Activated CD4-positive, alpha-beta T cell treated with anti-CD3 and anti-CD28 coated beads for 36 hours (primary cell): ENCODE measurements at places on chromosomes 7 and 10.
A peak's percentile ranks its signal among the peaks of the same experiment; 100 is the strongest.

DNA sequence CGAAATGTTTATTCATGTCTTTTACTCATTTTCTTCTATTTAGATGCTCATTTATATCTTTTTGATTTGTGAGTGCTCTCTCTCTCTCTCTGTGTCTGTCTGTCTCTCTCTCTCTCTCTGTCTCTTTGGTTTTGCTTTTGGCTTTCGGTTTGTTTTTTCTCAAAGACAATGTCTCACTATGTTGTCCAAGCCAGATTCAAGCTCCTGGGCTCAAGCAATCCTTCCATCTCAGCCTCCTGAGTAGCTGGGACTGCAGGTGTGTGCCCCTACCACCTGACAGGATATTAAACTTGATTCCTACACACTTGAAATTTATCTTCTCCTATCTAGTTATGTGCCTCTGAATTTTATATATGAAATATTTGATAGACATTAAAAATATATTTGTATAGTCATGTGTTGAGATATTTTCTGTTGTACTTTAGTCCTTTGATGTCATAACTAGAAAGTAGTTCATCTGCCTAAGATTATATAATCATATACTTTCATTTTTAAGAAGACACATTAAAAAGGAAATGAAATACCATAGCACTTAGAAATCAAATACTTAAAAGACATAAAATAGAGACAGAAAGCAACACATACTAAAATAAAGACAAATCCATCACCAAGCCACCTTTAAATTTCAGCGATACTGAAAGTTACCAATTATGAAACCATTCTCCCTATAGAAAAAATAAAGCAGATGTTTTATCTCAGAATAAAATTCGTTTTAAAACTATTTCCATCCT, 68.1 kb upstream of the SFMBT2 start:
- DNase-seq: no peak

GRCh38 chr10:21927631-21928353, 75.7 kb downstream of the DNAJC1 start:
- no peak for DNase-seq

DNA sequence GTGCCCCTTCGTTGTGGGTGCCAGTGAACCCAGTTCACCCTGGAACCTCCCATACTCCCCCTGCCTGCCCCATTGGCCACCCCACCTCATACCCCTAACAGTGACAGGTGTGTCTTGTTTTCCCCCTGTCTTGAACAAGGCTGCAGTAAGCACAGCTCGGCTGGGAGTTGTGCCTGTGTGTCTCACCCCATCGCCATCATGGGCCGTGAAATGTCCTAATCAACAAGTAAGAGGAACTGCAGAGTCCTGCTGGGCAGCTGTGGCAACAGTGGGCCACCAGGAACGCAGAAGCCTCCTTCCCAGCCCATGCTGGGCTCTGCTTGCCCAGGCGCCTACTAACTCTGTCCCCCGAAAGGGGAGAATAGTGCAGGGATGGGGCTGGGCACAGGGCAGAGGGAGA, 91.6 kb downstream of the C10orf105 start:
- DNase-seq: no peak

DNA sequence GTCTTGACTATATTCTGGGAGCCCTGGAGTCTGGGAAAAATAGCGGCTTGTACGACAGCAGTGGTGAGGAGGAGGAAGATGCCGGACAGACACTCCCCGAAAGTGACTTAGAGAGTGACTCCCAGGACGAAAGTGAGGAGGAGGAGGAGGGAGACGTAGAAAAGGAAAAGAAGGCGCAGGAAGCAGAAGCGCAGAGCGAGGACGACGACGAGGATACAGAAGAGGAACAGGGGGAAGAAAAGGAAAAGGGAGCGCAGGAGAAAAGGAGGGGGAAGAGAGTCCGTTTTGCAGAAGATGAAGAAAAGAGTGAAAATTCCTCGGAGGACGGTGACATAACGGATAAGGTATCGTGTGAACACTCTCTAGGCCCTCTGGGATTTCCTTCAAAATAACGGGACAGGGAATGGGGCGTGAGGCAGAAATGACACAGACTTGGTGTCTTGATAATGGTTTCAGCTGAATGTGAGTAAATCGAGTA, 908 bp downstream of the NOM1 start:
- no peak for DNase-seq

DNA sequence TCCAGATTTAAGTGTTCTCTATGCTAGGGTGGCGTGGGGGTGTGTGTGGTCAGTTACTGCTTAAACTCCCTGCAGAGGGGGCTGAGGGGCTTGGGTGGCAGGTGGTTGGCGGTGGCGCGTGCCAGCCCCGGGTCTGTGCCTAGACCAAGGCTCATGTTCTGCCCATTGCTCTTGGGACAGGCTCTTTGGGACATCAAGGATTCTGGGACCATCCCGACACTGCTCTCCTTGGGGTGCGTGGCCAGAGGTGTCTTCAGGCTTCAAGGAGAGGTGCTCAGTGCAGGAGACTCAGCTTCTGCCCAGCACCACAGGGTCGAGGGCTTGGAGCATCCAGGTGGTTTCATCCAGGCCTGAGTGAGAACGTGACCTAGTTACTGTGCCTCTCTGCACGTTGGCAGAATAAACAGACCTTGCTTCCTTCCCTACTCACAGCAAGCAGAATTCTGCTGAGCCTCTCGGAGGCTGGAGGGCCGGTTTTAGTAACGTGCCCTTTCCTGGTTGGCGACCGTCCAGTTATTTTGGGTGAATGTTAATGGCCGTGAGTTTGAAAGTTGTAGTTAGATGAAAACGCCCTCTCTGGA, 39.9 kb downstream of the CAMK1D start:
- no peak for DNase-seq

- peak; percentile 25 for DNase-seq
Observed at GRCh38 chr7:38105874-38106483, 72.1 kb upstream of the STARD3NL start.

DNA sequence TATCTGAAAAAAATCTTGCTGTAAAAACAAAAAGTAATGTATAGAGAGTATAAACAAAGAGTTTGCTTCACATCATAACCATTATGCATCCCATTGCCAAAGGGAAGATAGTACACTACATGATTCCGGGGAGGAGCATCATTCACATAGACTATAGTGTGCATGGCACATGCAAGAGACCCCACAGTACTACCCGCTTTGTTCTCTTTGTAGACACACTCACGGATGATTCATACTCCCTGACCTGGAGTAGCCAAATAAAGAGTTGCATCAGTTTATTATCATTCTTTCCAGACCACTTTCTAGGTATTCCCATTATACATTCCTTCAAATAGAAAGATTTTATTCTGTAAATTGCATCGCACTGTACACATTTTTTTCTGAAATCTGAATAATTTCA, 356.9 kb downstream of the PCDH15 start:
- DNase-seq: no peak

DNA sequence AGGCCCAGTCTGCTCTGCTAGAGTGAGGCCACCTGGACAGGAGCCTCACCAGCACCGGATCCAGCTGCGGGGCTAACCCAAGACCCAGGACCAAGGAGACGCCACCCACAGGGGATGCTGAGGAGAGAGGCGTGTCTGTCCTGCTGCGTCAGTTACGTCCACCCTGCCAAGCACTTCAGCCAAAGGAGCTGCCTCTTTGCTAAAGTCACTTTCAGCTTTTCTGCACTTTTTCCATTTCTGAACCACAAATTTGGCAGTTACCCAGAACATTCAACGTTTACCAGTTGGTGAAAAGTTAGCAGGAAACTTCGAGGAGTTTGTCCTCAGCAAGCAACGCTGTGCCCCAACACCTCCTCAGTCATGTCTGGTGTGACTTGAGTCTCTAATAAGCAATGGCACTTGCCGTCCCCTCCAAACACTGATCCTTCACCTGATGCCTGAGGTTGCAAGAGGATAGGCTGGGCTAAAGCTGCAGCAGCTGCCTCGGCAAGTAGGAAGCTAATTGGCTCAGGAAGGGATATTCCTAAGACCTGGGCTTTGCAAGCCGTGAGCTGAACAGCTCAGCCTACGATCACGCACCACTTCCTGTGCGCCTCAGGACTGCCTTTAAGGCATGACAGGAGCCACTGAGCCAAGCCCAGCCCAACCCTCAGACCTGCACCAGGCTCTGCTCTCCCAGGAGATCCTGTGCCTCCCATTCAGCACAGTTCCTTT, 40.1 kb downstream of the KCNH2 start:
- DNase-seq: peak; percentile 67

- no peak for DNase-seq
Observed at GRCh38 chr7:1610013-1610677, 40.3 kb upstream of the PSMG3 start.

- no peak for DNase-seq
Observed at GRCh38 chr10:86829472-86829871, 73.1 kb downstream of the BMPR1A start.

GRCh38 chr7:44974549-44974948, 4.3 kb downstream of the MYO1G start:
- peak; percentile 9 for DNase-seq

GRCh38 chr7:12316925-12317324, 86.7 kb downstream of the VWDE start:
- DNase-seq: no peak

DNA sequence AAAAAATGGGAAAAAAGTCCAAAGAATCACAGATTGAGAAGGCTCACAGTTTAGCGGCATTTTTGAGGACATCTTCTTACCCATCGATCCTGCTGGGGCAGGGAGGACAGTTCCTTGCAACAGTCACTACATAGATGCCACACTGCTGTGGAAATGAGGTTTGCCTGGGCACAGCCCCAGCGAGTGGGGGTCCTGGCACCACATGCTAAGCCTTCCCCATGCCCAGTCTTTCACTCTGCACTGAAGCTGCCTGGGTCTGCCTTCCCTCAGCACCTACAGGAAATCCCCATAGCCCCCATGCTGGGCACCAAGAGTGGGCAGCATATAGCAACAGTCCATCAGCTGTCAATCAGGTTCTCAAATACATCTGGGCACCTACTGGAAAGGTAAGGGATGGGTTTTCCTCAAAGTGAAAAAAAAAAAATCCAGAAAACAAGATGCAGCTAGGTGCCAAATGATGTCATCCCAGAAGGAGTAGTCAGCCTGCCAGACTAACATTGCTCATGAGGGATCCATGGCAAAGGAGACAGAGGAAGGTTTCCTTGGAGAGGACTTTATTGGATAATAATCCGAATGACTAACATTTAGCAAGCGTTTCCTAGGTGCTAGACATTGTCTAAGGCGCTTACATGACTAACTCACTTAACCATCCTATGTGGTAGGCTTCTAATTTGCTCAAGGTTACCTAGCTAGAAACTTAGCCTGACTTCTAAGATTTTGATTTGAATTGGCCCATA, 125.7 kb upstream of the CXCL12 start:
- DNase-seq: no peak

- DNase-seq: no peak
Observed at GRCh38 chr10:98090822-98091221, 43.6 kb upstream of the R3HCC1L start.

DNA sequence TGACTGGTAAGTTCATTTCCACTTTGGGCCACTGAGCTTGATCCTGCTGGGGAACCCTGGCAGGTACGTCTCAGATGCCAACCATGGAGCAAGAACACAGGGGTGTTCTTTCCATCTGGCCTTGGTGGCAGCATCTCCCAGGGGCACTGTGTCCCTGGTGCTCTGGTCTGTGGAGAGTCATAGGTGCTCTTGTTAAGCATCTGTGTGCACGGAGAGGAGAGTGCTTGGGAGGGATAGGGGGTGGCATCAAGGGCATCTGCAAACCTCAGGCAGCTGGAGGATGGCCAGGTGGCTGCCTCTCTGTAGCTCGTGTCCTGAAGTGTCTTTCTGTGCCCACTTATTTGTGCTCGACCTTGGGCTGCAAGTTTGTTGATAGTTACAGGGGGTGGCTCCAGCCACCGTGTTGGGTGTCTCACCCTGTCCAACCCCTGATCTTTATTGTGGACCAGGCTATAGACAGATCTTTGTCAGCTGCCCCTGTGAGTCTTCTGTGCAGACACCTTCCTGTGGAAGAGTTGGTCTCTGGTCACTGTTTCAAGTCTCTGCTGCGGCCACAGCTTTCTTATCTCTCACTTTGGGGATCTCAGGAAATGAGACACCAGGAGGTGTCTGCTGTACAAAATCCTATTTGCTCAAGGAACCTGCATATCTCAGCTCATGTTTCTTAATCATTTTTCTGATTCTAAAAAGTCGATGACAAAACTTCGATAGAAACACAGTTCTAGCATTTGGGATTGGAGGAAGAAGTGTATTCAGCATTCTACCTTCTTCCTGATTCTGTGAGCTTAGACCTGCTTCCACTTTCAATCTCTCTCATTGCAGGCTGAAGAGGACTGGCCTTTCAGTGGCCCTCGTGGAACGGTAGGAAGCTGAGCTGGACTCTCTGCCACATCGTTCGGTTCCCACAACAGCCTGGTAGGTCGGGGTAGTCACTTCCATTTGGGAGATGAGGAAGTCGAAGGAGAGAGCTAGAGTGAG, 17.2 kb upstream of the GIMAP8 start:
- no peak for DNase-seq

DNA sequence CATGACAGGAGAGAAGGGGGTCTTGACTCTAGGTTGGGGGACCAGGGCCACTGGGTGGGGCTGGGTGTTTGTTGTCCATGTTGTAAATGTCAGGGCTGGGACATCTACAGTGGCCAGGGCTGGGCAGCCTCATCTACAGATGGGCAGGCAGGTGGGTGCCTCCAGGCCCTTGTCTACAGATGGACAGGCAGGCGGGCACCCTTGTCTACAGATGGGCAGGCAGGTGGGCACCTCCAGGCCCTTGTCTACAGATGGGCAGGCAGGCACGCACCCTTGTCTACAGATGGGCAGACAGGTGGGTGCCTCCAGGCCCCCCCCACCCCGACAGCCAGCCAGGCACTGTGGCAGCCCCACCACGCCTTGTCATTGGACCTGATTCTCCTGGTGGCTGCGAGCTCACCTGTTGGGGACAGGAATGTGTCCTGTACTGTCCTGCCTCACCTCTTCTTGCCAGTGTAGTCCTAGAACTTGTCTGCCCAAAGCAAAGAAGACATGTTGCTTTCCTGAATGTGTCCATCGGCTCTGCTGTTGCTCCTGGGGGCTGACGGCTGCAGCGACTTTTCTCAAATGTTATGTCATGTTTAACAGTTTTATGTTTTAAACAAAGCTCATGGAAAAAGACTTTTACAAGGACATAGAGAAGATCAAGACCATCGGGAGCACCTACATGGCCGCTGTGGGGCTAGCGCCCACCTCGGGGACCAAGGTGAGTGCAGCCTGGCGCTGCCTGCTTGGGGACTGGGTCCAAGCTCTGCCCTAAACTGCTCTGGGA, 129.9 kb downstream of the ADCY1 start:
- no peak for DNase-seq
